Smooth muscle cell of the umbilical artery (primary cell): ENCODE measurements at places on chromosomes 3 and 15. TPM values are rescaled to one million over a fixed set of nuclear protein-coding genes. Genes with fewer than 3 reads are reported as not detected.

SLC41A3 gene
- 43.7 and 53.7 TPM in 2 replicates for total RNA-seq

TRIM69 gene
- total RNA-seq = 5.9 and 10.2 TPM in 2 replicates

CCDC13 gene
- 0.14 and 0.59 TPM in 2 replicates for total RNA-seq

IL1RAP gene
- 22.9 and 44.2 TPM in 2 replicates for total RNA-seq

AMT gene
- total RNA-seq = 0.28 and 0.89 TPM in 2 replicates
